NCI-H1930 (cell line): ENCODE measurements at places on chromosomes 3 and 15.

DNA sequence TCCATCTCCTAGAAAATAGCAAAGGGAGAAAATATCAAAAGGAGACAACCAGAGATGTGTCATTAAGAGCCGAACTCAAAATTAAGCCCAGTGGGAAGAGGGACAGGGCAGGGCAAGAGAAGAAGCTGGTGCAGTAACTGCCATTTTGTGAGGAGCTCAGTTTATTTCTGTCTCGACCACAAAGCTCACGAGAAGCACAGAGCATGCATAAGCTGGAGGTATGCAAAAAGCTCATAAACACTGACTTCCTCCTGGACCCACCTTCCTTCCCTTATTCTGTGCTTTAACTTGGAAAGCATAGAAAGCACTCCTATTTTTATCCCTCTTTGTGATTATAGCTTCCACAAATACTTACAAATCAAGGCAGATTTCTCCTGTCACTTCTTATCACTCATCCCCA is 81.3 kb downstream of the DGKG start:
- DNase-seq = no peak

GRCh38 chr15:74680456-74680855 is 15.4 kb downstream of the EDC3 start:
- DNase-seq = no peak

- DNase-seq = no peak
These were observed 40.0 kb upstream of the SCAANT1 start for GRCh38 chr3:63952248-63952594.

DNA sequence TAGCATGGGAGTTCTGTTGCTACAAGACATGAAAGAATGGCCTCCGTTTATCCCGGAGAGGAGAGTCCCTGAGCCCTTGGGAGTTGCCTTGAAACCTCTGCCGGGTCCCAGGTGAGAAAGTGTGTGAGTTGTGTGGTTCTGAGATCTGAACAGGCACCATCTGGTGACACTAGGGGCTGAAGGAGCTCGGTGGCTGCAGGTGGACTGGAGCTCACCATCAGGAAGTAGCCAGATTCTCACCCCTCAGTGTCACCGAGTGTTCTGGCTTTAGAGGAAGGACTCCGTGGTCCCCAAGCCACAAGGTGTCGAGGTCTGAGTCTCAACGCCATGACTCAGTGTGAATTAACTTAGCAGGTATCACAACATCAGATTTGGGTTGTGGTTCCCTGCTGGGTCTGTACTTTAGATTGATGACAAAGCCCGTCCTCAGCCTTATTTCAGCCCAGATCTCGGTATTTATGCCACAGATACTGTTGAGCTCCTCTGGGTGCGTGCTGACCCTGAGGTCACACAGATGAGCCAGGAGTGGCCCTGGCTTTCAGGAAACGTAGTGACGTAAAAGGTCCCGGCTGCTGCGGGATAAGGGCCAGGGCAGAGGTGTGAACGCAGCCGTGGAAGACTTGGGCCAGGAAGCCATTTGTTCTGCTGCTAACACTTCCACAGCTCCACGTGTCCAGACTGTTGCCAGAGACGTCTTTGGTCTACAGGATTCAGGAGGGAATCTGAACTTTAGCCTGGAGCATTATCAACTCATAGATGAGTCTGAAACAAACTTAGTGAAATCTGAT is 54.4 kb downstream of the PGPEP1L start:
- DNase-seq = no peak

DNA sequence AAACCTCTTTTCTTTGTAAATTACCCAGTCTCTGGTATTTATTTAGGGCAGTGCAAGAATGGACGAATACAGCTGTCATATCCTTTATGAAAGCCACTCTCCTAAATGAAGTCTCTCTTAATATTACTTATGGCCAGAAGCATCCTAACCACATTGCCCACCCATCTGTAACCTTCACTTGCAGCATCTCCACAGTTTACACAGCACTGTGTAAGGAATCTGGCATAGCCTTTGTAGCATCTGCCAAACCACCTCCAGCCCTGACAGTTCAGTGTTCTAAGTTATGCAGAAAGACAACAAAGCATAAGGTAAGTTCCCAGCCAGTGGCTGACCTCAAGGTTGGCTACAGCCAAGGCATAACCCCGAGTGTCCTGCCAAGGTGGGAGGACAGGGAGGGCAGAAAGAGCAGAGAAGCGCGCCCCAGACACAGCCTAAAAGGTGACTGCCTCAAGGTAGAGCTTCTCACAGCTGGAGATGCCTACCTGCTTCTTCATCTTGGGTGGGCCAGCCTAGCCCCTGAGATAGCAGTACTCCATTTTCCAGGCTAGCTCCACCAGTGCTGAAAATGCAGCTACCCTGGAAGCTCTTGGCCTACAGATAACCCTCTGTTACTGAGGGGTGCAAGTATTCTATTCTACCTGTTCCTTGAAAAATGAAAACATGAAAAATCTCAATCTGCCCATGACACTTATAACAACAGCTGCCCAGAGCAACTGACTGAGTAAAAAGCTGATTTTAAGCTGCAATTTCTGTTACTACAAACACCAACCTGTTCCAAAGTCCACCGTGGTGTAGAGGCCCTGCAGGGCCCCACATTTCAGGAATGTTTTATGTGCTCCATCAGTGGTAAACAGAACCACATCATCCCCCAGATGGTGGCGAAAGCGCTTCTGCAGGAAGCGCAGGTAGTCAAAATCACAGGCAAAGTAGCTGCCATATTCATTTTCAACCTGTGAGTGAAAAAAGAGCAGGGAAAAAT is 39.3 kb downstream of the GLB1 start:
- no peak for DNase-seq

- DNase-seq = no peak
These were observed 3.8 kb upstream of the USP3 start for GRCh38 chr15:63500265-63501250.

DNA sequence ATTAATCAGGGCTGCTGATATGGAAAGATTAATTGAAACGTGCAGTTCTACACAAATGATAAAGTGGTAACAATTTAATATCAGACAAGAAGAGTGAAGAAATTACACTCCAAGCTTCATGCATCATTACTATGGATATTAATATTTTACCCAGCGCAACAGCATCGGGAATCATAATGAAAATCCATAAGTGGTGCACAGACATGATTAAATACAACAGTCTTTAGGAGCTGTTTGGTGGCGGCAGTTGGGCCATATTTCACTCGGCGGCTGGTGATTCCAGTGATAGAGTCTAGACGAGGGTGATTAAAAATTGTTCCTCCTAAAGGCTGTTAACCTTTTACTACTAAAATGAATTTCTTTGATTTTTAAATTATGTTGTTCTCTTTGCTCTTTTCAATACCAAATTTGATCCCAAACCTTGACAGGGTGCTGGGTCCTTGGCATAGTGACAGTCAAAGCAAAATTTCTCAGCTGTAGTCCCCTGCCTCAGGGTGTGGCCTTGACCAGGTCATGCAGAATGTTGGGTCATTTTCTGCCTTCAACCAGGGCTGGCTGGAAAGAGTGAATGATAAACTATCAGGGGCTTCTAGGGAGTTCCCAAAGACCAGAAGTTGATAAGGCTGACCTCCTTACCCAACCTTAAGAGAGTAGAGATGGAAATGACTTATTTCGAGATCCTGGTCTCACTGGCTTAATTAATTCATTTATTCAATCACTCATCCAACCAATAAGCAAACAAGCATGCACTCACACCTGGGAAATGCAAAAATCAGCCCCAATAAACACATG is 392.0 kb downstream of the IL20RB start:
- no peak for DNase-seq

- no peak for DNase-seq
These were observed 52.1 kb downstream of the ITGA11 start for GRCh38 chr15:68379759-68380290.

DNA sequence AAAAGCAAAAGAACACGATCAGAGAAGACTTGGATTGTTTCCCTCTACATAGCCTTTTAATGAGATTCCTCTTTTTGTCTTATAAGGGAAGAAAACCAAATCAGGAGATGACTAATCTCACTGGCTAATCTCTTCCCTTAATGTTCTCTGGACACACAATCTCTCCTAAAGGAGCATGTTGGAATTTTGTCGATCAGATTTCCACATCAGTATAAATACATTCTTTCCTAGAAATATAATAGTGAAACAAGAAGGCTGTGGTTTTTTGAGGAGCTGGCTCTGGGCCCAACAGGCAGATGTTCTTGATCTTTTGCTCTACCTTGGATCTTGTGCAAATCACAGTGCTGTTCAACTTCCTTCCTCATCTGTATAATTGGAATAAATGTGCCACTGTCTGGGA is 94.0 kb downstream of the GTPBP8 start:
- no peak for DNase-seq

- no peak for DNase-seq
These were observed 4.9 kb downstream of the CCDC33 start for GRCh38 chr15:74240897-74241614.

DNA sequence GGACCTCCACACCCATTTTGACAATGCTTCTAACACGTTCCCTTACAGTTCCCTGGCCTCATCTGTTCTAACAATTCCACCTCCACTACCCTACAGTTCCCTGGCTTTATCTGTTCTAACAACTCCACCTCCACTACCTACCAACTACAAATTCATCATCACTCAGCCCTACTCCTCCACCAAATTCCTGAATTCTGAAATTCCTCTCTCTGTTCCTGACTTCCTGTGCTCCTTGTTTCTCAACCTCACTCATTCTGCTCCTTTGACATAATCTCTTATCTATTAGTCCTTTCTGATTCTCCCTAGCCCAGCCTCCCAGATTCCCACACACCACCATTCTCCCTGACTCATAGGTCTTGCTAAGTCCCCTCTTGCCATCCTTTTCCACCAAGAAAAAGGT is 22.5 kb downstream of the UPK1B start:
- no peak for DNase-seq

- no peak for DNase-seq
These were observed 49.9 kb upstream of the IGSF11 start for GRCh38 chr3:119084371-119085069.

DNA sequence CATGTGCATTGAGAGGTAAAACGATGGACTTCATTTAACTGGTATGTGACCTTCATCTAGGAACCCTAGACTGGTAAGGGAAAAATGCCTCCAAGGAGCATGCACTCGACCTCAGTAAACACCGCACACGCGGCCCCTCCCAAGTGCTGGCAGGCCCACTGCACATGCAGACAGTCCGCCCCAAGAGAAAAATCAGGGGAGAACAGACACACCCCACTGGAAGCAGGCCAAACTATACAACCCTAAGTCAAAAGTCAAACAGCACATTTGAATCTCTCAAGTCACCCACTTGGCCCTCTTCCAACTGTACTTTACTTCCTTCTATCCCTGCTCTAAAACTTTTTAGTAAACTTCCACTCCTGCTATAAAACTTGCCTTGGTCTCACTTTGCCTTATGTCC is 250.1 kb upstream of the HES1 start:
- DNase-seq = no peak

- DNase-seq = no peak
These were observed 84.4 kb downstream of the DNAJB8 start for GRCh38 chr3:128382221-128382807.

DNA sequence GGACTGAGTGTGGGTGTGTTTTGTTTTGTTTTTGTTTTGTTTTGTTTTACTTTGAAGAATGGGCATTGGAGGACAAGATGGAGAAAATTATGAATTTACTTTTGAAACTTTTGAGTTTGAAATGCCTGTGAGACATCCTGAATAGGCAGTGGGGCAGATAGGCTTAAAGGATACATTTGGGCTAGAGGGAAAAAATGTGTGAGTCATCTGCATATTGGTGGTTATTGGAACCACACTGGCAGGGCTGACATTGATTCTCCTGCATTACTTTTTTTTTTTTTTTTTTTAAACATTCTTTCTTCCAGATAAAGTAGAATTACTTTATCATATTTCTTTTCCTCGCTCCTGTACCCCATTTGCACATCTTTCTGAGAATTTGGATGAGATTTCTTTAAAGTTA is 56.1 kb downstream of the CALML4 start:
- no peak for DNase-seq

DNA sequence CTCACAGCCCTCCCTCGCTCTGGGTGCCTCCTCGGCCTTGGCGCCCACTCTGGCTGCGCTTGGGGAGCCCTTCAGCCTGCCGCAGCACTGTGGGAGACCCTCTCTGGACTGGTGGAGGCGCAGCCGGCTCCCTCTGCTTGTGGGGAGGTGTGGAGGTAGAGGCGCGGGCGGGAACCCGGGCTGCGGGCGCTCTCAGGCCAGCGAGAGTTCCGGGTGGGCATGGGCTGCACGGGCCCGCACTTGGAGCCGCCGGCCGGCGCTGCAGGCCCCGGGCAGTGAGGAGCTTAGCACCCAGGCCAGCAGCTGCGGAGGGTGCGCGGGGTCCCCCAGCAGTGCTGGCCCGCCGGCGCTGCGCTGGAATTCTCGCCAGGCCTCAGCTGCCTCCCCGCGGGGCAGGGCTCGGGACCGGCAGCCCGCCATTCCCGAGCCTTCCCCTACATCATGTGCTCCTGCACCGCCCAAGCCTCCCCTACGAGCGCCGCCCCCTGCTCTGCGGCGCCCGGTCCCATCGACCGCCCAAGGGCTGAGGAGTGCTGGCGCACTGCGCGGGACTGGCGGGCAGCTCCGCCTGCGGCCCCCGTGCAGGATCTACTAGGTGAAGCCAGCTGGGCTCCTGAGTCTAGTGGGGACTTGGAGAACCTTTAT is 46.0 kb upstream of the GSK3B start:
- DNase-seq = no peak

GRCh38 chr3:87553058-87553457 is 276.7 kb upstream of the POU1F1 start:
- DNase-seq = no peak

GRCh38 chr3:13393427-13394360 is 26.4 kb downstream of the NUP210 start:
- no peak for DNase-seq

- DNase-seq = no peak
These were observed 17.3 kb downstream of the MRPS11 start for GRCh38 chr15:88484682-88485331.

DNA sequence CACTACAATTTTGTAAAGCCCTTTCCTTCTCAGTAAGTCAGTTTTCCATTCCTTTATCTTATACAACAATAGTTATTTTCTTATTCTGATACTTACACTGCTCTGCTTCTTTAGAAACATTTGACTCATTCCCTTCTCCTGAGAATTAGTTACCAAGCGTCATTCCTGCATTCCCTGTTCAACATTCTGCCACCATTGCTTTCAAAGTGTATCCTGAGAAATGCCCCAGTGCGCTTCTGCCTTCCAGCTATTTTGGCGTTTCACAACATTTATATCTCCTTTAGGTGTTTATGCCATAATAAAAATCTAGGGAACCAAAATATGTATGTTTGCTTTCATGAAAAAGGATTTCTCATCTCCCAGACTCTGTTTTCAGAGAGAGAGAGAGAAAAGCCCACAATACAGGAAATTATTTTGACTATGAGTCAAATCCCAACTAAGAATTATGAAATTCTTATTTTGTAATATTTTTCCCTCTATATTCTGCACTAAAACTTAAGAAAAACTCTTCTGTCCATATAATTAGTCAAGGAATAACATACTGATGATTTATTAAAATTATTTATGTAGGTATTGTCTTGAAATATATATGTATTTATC is 118.2 kb upstream of the RAP2B start:
- no peak for DNase-seq

- no peak for DNase-seq
These were observed 157.2 kb downstream of the DCLK3 start for GRCh38 chr3:36606871-36607765.

GRCh38 chr3:9167222-9167621 is 82.2 kb downstream of the SRGAP3 start:
- DNase-seq = no peak

- DNase-seq = no peak
These were observed 138.6 kb downstream of the FBLN2 start for GRCh38 chr3:13687517-13687943.
